ENCODE measurements at places on chromosomes 7 and 10.

GRCh38 chr7:158444501-158445420, 142.9 kb downstream of the PTPRN2 start:
- DNase-seq, result no peak

DNA sequence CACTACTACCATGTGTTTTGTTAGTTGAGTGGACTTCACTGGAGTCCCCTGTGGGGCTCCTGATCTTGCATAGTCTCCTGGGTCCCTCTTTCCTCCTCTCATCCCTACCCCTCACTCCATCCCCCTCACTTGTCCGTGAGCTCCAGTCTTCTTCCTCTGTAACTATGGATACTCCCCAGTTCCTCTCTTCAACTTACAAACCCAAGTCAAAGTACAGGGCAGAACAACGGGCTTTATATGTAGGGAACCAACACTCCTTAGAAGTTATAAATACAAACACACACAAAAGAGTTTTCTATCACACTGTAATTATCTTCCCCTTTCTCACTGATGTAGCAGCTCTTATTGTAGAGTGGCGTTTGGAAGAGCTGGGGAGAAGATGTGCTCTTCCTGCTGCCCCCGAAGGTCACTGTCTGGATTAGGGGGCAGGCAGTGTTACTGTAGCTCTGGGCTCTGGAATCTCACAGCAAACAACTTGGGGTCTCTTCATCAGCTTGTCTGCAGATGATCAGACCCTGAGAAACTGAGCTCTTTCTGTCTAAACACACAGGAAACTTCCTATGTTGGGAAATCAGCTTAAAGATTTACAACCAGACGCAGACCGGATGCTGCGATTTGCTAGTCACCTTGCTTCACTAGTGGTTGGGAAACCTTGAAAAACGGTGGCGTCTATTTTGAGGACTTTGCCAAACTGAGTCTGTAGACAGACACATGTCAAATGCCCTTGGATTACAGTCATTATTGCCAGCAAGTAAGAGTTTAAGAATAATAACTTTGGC, 13.6 kb downstream of the SNX10 start:
- no peak for DNase-seq

- no peak for DNase-seq
Measured at GRCh38 chr7:5217851-5218331, 27.9 kb downstream of the WIPI2 start.

DNA sequence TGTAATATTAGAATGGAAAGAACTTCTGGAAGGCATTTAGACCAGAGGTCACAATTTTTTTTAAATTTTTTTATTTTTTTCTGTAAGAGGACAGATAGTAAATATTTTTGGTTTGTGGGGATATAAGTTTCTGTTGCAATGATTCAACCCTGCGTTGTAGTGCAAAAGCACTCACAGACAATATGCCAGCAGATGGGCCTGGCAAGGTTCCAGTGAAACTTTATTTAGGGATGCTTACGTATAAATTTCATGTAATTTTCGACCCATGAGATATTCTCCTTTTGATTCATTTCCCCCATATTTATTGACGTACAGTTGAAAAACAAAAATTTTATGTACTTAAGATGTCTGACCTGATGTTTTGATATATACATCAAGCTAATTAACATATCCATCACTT, 72.8 kb upstream of the NMT2 start:
- DNase-seq, result no peak

DNA sequence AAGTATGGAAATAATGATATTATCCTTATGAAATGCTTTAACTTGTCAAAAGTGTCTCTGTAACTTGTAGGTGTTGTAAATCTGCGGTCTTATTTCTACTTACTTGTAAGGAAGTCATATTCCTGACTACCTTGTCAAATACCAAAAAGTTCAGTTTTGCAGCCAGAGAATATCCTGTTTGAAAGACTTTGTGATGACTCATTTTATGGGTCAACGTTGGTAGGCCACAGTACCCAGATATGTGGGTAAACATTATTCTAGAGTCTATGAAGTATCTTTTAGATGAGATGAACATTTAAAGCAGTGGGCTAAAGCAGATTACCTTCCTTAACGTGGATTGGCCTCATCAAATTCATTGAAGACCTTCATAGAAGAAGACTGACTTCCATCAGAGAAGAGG, 195.3 kb downstream of the PPP1R9A start:
- DNase-seq, result no peak
